Vein endothelial cell (primary cell): ENCODE measurements at places on chromosomes 3 and 15. TPM values are rescaled to one million over a fixed set of nuclear protein-coding genes. Genes with fewer than 3 reads are reported as not detected.

The FMN1 gene
- total RNA-seq: 0.10 and 0.33 TPM in 2 replicates

The CP gene
- under 0.01 TPM in 1 of 2 replicates, not detected in the other for total RNA-seq

The FAM81A gene
- total RNA-seq: 0.19 TPM in 1 of 2 replicates, not detected in the other

The IGDCC3 gene
- total RNA-seq: under 0.01 and 0.33 TPM in 2 replicates

The CPN2 gene
- not detected in 2 replicates for total RNA-seq

The NLGN1 gene
- 11.4 and 23.0 TPM in 2 replicates for total RNA-seq

The MAP6D1 gene
- 2.9 and 3.7 TPM in 2 replicates for total RNA-seq

The PRSS50 gene
- total RNA-seq: not detected in 2 replicates

The XCR1 gene
- not detected in 2 replicates for total RNA-seq

The P2RY12 gene
- not detected in 2 replicates for total RNA-seq

The SPATA12 gene
- total RNA-seq: 0.33 and 0.48 TPM in 2 replicates

The RASGRP1 gene
- under 0.01 and 0.76 TPM in 2 replicates for total RNA-seq

The CFAP100 gene
- total RNA-seq: not detected in 2 replicates

The LRRC31 gene
- not detected in 2 replicates for total RNA-seq
